ENCODE measurements at places on chromosomes 5 and 9. TPM values are rescaled to one million over a fixed set of nuclear protein-coding genes. Genes with fewer than 3 reads are reported as not detected.

GRCh38 chr5:171367424-171368370, 20.0 kb upstream of the NPM1 start:
- H3K4me3 ChIP-seq, result no peak overlapping the region
- no peaks in the 10 kb centered on the region for H3K27me3 ChIP-seq
- no peak overlapping the region for H3K27ac ChIP-seq

DNA sequence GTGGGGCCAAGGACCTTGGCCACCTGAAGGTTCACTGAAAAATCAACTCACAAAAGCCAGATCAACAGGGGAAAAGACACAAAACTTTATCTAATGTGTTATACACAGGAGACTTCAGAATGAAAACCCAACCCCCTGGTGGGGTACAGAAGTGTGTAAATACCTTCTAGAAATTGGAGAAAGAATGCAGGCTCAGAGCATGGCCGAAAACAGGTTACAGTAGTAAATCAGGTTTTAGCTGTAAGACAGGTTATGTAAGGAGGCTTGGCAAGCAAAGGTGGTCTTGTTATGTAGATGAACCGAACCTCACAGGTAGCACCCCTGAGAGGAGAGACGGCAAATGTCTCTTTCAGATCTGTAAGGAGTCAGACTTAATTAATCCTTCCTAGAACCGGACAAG, 10.0 kb downstream of the CEMIP2 start:
- no peak overlapping the region for H3K27ac ChIP-seq

DNA sequence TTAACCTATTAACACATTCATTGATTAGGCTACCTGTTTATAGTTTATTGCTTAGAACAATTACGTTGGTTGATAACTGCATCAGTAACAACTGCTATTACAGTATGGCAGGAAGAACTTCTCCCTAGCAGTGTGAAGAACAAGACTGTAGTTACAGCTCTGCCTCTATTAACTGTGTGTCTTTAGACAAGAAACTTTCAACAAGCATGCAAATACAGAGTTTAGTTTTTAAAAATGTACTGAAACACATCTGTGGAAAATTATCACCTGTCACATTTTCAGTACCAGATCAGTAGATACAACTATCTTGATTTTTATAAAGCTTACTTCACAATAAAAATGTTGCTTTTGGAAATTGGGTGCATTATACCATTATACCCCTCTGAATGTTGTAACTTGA, 22.2 kb downstream of the ELL2 start:
- no peaks in the 10 kb centered on the region for H3K36me3 ChIP-seq
- H3K4me1 ChIP-seq, result no peaks in the 10 kb centered on the region
- no peak overlapping the region for H3K4me3 ChIP-seq
- DNase-seq, result no peak
- no peak overlapping the region for H3K27ac ChIP-seq

FGF18 gene
- total RNA-seq, result 0.94 TPM

DNA sequence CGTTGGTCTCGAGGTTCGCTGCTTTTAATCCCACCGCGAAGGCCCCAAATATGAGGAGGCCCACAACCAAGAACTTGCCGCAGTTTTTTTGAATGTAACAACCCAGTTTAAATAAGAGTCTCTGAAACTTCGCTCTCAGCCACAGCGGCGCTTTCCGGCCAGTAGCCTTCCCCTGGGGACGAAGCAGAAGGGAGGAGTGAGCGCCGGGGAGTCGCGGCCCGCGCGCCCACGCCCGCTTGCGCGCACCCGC, 10.4 kb downstream of the PTCH1 start:
- H3K36me3 ChIP-seq, result peaks cover 8% of the 10 kb centered on the region
- no peak for DNase-seq
- H3K27ac ChIP-seq, result no peak overlapping the region
- no peaks in the 10 kb centered on the region for H3K27me3 ChIP-seq

FOXD4L4 gene
- total RNA-seq, result 0.26 TPM

PTPN3 gene
- total RNA-seq, result 2.2 TPM

PCDHGB5 gene
- total RNA-seq, result 3.8 TPM

- H3K27me3 ChIP-seq, result no peaks in the 10 kb centered on the region
- DNase-seq, result no peak
- H3K36me3 ChIP-seq, result no peaks in the 10 kb centered on the region
- no peaks in the 10 kb centered on the region for H3K4me1 ChIP-seq
- no peak overlapping the region for H3K4me3 ChIP-seq
Observed at GRCh38 chr9:89052470-89053097, 61.3 kb downstream of the S1PR3 start.

DNA sequence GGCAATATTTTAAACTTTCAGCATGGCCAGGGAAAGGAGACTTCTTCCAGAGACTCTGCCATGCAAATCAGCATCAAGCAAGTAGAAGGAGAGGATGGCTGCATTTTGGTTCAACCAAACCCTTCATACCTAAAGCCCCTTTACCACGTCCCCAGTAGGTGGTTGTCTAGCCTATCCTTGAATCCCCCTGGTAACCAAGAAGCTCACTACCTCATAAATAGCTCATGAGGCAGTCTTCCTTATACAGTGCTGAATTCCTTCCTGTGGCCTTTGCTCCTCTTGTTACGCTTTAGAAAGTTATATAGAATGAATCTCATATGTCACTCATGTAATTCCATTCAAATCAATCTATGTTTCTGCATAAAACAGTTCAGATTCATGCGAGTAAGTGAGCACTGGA, 289.5 kb upstream of the SLC30A5 start:
- H3K36me3 ChIP-seq, result no peaks in the 10 kb centered on the region
- no peak overlapping the region for H3K27ac ChIP-seq
- no peaks in the 10 kb centered on the region for H3K27me3 ChIP-seq
- DNase-seq, result no peak
- H3K4me1 ChIP-seq, result no peaks in the 10 kb centered on the region

ANKRD20A1 gene
- 0.24 TPM for total RNA-seq

NUDT12 gene
- total RNA-seq, result 11.3 TPM

MAST4 gene
- 3.7 TPM for total RNA-seq

- no peaks in the 10 kb centered on the region for H3K4me1 ChIP-seq
- peaks cover 29% of the 10 kb centered on the region for H3K36me3 ChIP-seq
- DNase-seq, result peak; percentile 36
- H3K27ac ChIP-seq, result peak overlapping the region; percentile 74
- H3K4me3 ChIP-seq, result peak overlapping the region; percentile 97
Observed at GRCh38 chr5:137752905-137753690, 1.1 kb downstream of the HNRNPA0 start.
